ENCODE measurements at places on chromosomes 7 and 10.

GRCh38 chr10:48639632-48640031 lies 34.8 kb upstream of the ARHGAP22 start:
- DNase-seq: no peak

- DNase-seq: no peak
Measured at GRCh38 chr7:132419542-132419941, 156.7 kb downstream of the PLXNA4 start.

- DNase-seq: no peak
Measured at GRCh38 chr7:68384581-68384980, 1213.7 kb upstream of the AUTS2 start.

- DNase-seq: no peak
Measured at GRCh38 chr10:35789996-35790395, 147.9 kb upstream of the FZD8 start.

- no peak for DNase-seq
Measured at GRCh38 chr7:31102151-31102972, 50.3 kb downstream of the ADCYAP1R1 start.

- no peak for DNase-seq
Measured at GRCh38 chr7:17633067-17633466, 307.2 kb downstream of the SNX13 start.

DNA sequence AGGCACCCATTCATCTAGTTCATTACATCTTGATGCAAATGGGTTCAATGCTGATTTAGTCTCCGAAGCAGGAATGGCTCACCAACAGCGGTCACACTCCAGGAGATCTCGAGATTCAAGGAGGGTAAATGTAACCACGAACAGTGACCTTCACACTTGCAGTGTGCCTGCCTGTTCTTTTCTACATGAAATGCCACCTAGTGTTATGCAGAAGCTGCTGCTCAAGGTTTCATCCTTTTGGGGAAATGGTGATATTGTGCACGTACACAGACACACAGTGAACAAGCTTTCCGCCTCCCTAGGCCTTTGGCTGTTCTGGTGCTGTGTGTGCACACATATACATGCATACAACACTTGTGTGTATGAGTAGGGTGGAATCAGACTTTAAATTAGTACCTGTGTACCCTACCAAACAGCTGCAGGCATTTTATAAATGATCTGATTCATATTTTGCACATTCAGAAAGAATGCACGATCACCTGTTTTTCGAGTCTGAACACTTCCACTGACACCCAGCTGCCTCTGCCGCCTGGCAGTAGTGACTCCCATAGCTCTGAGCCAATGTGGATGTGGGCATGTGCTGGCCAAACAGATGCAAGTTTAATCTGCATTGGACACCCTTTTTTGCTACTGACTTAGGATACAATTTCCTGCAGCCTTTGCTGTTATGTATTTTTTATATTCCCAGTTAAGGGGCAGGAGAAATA lies 100.5 kb downstream of the TACC2 start:
- no peak for DNase-seq

GRCh38 chr10:102764470-102765161 lies 20.9 kb downstream of the WBP1L start:
- DNase-seq: no peak

DNA sequence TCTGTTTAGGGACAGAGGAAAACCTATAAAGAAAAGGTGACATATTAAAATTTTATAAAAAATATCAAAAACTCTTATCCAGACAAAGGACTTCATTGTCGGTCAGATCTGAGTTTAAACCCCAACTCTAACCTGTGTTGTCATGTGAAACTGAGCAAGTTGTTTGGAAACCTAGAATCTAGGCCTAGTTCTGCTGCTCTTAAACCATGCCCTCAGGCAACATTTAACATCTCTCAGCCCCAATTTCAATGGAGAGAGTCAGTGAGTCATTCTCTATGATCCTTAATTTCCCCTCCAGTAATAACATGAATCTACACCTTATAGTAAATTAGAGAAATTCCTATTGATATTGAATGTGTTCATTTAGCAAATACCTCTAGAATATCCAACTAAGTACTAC lies 192.3 kb downstream of the IMMP2L start:
- no peak for DNase-seq

- peak; percentile 6 for DNase-seq
Measured at GRCh38 chr10:63466144-63466935, 563 bp upstream of the JMJD1C start.

- DNase-seq: no peak
Measured at GRCh38 chr7:149846436-149847046, 8.4 kb downstream of the ZNF862 start.

DNA sequence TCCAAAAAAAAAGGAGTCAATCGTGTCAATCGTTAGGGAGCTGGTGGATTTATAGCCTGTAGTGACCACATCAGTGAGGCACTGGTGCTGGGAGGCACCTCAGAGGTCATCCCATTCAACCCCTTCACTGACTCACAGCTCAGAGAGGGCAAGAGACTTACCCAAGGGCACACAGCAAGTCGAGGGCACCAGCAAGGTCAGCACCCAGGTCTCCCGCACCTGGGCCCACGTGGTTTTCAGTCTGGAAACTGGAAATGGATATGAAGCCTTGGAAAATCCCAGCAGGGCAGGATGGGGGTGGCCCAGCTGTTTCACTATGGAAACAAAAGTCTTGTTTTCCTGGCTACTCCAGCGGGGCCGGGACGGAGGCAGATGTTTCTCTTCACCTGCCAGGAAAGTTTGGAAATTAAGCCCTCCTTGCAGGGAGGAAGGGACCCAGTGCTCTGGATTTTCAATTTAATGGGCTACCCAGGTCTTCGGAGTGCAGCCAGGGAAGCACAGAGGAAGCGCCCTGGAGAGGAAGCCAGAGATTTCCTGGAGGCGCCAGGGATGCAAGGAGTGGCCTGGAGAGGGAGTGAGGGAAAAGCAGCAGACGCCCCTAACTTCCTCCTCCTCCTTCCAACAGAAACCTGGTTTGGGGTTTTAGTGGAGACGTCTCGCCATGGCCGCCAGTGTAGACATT lies 157.2 kb upstream of the TNRC18 start:
- DNase-seq: no peak

- DNase-seq: no peak
Measured at GRCh38 chr7:128236924-128237586, 4.0 kb upstream of the LEP start.

- DNase-seq: no peak
Measured at GRCh38 chr7:32204361-32205018, 134.3 kb upstream of the PDE1C start.

GRCh38 chr10:49631975-49632374 lies 18.1 kb downstream of the CHAT start:
- DNase-seq: no peak

GRCh38 chr7:16114633-16115032 lies 306.7 kb downstream of the CRPPA start:
- DNase-seq: no peak

DNA sequence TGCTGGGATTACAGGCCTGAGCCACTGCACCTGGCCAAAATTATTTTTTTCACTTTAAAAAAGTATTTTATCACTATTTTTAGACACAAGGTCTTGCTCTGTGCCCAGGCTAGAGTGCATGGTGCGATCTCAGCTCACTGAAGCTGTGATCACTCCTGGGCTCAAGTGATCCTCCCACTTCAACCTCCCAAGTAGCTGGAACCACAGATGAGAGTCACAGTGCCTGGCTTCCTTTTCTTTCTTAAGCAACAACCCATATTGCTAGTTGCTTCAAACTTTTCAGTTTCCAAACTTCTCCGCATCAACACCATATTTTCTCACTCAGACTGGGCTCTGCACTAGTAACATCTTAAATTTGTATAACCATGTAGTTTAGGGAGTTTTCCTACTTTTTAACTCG lies 9.5 kb upstream of the SMC3 start:
- DNase-seq: no peak

GRCh38 chr10:78408671-78409472 lies 375.2 kb downstream of the RPS24 start:
- DNase-seq: no peak

- DNase-seq: no peak
Measured at GRCh38 chr10:96803288-96803664, 28.8 kb upstream of the LCOR start.

DNA sequence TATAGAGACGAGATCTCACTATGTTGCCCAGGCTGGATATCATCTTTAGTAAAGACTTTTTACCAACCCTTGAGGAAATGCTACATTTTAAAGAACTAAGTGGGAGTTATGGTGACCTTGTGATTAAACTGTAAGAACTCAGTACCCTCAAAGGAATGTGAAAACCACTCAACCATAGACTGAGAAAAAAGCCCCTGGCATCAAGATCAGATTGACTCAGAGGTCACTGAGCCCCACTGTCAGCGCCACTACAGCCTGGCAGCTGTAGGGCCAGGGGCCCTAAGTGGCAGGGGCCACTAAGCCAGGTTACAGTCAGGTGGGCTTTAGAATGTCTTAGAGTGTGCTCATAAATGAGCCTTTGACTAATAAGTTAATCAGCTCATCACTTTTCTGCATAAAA lies 55.9 kb downstream of the APBB1IP start:
- no peak for DNase-seq

DNA sequence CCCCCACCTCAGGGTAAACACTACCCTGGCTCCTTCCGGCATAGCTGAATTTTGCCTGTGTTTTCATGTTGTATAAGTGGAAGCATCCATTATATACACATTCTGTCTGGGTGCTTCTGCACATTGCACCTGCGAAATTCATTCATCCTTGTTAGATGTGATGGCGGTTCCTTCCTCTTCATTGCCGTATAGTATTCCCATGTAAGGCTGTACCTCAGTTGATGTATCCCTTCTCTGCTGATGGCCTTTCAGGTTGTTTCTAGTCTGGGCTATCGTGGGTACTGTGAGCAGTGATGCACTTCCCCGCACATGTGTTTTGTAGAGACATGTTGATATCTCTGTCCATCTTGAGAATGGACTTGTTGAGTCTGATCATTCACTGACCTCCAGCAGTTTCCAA lies 28.9 kb downstream of the ELFN1 start:
- DNase-seq: no peak

GRCh38 chr7:66664590-66665293 lies 36.1 kb downstream of the KCTD7 start:
- no peak for DNase-seq

DNA sequence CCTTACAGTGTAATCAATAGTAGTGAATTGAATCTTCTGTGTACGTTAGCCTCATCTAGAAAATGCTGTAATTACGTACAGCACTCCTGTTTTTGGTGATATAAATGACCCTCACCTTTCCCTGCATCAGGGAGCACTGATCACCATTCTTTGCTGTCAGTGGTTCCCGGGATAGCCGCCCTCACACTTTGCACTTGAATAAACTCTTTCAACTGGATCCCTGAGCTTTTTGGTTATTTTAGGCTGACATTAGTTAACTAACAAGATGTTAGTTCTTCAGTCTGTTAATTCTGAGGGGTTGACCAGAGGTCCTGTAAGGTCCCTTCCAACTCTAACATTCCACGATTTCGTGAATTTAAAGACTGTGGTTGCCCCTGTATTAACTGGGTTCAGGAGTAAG lies 23.4 kb upstream of the ZC3HAV1 start:
- DNase-seq: no peak

DNA sequence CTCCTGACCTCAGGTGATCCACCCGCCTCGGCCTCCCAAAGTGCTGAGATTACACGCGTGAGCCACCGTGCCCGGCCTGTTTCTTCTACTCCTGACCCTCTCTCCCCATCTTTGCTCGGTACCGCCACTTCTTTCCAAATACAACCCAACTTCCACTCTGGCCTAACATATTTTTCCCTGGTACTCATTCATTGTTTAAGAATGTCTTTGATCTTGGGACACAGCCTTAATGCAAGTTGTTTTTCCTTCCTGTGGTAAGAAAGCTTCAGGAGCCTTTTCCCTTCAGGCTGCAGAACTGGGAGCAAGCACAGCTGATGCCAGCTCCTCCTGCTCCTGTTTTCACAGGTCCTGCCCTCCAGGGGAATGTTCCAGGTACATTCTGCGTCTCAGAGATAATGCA lies 13.7 kb downstream of the CALML3 start:
- no peak for DNase-seq

- DNase-seq: no peak
Measured at GRCh38 chr7:88888684-88889083, 93.1 kb upstream of the TEX47 start.

GRCh38 chr10:60778971-60779796 lies 906 bp downstream of the CDK1 start:
- DNase-seq: no peak

DNA sequence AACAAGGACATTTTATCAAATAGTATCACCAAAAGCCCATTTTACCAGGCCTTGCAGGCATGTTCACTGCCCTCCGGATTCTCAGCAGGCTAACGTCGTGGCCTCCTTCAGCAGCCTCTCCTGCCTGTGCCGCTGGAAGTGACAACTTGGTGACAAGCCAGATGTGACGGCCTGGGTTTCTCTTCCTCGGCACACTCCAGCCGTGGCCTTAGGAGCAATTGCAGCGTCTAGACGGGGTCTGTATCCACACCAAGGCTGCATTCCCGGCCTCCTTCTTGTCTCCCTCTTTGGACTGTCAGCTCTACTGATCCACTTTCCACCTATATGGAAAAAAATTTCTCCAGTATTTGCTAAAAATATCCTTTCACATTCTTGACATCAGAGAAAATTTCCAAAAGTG lies 145.3 kb upstream of the MGMT start:
- DNase-seq: no peak

DNA sequence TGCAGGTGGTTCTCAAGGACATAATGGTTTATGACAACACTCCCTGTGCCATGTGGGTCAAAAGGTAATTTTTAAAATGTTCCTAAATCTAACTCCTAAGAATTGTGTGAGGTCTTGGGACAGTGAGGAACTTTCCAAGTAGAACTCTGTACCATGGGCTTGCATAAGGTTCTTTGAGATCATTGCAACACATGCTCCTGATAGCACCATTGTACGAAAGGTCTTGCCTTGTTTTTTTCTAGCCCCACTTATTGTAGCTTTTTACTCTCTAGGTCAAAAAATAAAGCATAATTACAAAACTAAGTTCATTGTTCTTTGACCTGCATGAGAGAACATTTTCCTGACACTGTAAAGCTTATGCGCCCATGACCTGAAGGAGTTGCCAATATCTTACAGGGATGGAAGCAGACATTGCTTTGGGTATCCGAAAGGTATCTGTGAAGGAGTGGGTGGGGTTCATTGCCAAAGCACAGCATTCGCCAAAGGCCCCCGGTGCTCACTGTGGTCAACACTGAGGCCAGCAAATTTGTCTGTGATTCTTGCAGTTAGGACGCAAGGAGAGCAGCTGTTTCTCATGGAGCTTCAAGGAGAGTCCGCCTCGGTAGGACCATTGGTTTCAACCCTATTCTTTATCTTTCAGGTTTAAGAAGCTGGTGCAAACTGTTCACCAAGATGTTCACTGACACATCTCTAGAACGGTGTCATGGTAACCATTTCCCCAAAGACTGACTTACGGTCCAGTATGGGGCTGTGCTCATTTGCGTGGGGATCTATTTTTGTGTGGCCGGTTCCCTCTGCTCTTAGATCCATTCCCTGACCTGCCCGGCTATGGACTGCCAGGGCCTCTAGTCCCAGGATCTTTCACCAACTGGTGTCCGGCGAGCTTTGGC lies 7.6 kb upstream of the PRKAG2 start:
- DNase-seq: no peak

GRCh38 chr7:133434246-133434865 lies 181.5 kb downstream of the EXOC4 start:
- DNase-seq: no peak
